RPMI8226 (cell line): ENCODE measurements at places on chromosomes 3 and 15.
A peak's percentile ranks its signal among the peaks of the same experiment; 100 is the strongest.

DNA sequence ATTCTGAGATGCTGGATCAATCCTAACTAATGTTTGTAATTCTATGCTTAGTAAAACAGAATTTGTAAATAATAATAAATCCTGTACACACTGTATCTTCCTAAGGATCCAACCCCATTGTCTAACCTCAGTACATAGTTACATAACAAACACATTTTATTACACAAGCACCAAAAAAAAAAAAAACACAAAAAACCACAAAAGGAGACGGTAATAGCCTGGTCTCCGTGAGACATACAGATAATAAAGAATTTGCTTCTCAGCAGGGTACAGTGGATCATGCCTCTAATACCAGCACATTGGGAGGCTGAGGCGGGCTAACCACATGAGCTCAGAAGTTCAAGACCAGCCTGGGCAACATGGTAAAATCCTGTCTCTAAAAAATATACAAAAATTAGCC, 558.7 kb downstream of the MAGI1 start:
- DNase-seq = no peak

DNA sequence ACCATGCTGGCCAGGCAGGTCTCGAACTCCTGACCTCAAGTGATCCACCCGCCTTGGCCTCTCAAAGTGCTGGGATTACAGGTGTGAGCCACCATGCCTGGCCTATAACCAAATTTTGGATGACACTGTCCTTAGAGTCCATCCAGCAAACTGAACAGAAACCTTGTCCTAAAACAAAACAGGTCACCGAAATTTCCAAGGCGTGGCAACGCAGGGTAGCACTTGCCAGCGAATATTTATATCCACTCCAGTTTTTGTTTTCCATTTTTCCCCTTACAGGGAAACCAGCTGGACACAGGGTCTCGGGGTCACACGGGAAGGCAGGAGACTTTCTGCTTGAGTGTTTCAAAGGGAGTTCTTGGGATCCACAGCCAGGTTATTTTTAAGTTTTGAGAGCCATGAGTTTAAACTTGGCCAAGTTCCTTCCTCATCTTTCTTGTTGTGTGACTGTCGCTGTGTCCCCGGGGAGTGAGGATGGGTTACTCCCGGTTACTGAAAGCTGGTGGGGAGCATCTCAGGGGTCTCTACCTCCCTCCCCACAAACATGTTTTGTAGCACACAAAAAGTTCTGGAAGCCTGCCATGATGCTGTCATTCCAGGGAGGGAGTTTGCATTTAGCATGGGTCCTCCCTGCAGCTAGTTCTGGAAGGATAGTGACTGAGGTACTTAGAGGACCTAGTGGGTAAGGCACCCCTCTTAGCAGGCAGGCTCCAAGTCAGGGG, 12.6 kb downstream of the LIMD1 start:
- no peak for DNase-seq

DNA sequence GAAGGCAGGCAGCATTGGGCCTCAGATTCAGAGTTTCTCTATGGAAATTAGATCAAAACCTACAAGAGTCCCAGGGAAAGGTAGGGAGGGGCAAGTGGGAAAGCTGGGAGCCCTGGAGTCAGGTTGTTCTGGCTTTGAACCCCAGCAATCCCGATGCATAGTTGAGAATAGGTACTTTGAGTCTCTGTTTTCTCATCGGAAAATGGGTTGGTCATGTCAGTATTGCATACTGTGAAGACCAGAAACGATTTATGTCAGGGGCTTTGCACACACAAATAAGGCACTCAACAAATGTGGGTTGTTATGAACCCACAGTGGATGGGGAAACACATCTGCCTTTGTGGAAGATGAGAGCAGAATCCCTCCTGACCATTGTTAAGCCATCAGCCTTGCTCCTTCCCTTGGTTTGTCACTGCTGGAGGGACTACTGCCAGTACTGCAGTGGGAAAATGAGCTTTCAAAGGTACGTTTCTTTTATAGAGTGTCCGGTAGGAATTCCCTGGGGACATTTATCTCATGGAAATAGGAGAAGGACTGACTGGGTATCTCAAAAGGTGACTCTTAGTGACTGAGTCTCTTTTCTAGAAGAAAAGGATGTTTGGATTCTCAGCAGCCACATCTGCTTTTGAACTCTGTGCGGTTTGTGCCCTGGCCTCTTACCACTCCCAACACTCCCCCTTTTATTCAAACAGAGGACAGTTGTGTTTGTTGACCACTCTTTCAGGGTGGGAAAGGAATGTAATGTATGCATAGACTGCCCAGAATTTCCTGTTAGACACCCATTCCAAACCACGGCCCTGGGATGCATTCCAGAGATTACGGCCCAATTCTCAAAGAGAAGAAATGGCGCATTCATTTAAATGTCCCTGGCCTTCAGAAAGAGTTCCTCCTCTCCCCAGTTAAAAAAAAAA, 54.6 kb upstream of the VILL start:
- DNase-seq = no peak

DNA sequence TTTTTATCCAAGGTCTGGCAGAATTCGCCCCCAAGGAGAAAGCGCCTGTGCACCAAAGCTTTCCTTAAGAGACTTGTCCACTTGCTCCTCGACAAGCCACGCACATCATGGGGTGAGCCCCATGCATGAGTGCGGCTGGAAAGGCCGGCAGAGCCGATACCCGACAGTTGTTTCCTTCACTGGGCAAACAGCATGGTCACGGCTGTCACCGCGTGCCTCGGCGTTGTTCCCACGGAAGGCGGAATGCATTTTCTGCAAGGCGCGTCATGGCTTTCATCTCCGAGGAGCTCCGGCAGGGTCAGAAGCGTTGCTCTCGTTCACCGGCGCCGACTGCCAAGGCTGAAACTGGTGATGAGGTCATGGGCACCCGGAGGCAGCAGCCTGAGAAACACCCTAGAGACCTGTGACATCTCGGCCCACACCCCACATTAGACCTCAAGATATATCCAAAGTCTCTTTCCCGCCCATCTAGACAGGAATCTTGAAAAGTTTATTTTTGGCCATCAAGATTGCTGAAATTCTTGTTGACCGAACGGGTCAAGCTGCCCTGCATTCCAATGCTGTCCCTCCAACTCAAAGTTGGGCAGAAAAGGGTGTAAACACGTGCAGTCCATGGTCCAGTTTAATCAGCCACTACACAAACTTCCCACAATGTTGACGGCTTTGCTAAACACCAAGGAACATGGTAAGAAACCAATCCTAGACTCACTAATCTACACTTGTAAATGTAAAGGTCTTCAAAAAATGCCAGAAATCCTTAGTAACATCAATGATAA, 604 bp upstream of the TJP1 start:
- DNase-seq = peak; percentile 15

DNA sequence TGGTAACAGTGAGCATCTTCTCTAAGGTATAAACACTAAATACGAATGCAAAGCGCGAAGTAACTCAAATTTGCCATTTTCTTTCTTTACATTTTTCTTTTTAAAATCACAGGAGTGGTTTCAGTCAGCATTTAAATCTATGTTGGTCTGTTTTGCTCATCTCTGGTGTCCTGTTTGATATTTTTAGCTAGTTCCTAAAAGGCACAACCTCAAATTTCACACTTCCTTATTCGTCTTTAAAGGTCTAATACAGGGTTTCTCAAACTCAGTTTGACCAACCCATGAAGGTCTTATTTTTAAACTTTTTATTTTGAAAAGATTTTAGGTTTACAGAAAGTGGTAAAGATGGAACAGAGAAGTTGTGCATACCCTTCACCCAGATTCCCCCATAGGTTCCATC, 201.1 kb downstream of the MAGI1 start:
- no peak for DNase-seq

- peak; percentile 46 for DNase-seq
Observed at GRCh38 chr3:111547631-111548030, 5.6 kb downstream of the CD96 start.

- no peak for DNase-seq
Observed at GRCh38 chr3:69938931-69939330, 60.6 kb upstream of the SAMMSON start.

DNA sequence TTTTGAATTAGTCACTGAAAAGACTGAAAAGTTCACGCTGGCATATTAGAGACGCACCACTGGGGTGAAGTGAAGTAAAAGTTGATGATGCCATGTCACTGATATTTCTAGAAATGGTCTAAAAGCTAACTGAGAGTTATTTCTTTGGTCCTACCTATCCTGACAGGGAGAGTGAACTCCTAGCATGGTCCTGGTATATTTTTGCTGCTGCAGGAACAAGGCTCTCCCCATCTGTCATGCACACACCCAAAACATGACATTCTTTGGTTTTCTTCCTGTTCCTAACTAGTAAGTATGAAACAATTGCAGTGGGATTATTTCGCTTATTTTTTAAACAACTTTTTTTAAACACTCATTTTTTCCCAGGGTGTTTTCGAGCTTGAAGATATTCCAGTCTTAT, 466.7 kb downstream of the ERC2 start:
- no peak for DNase-seq

DNA sequence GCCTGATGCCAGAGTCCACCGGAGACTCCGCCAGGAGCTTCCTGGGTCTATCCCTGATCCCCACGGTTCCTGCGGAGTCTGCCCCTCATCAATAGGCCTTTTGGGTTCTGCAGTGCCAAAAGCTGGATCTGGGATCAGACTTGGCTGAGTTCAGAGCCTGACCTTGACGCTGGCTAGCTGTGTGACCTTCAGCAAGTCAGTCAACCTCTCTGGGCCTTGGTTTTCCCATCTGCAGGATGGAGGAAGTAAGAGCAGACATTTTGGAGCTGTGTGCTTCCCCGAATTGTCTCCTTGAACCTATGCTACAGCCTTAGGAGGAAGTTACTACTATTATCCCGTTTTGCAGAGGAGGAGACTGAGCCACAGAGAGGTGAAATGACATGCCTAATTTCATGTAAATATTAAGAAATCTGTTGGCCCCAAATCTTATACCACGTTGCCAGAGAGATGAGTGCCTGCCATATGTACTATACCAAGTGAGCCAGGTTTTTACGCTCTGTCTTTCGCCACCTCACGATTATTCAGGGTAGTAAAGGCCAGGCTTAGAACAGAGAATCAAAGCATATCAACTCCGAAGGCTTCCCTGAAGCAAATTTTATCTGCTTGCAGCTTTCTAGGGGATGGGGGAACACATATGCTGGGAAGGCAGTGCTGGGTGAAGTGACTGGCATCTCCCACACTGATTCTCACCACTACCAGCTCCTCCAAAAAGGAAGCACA, 112.5 kb downstream of the SRGAP3 start:
- no peak for DNase-seq

DNA sequence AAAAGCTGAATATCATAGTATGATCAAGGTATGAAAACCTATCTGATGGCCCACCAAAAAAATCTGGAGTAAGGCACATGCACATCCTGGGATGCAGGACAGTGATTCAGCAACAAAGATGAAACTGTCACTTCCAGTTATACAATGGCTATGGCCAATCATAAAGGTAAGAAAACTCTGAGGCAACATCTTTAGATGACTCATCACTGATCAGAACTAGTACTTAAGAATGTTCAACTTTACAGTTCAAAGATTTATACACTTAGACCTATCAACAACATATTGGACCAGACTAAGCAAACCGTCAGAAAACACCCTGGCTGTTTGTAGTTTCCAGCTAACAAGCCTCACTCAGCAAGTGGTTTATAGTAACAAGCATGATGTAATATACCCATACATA, 21.3 kb upstream of the PLCH1 start:
- no peak for DNase-seq

DNA sequence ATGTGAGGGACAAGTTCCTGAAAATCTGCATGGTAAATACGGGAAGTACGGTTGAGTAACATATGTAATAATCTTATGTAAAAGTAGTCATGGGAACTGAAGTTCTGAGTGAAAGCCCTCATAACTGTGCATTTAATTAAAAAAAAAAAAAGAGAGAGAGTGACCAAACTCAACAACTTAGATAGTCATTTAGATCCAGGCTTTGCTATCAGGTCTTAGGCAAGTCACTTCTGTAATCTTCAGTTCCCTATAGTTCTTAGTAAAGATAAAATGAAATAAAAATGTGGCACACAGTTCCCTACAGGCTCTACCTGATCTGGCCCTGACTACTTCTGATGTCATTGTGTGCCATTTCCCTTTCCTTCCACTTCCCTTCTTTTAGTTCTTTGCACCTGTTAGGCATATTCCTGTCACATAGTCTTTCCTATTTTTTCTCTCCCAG, 15.0 kb downstream of the RNF111 start:
- no peak for DNase-seq

GRCh38 chr3:53775018-53775417, 71.2 kb downstream of the CHDH start:
- DNase-seq = no peak

DNA sequence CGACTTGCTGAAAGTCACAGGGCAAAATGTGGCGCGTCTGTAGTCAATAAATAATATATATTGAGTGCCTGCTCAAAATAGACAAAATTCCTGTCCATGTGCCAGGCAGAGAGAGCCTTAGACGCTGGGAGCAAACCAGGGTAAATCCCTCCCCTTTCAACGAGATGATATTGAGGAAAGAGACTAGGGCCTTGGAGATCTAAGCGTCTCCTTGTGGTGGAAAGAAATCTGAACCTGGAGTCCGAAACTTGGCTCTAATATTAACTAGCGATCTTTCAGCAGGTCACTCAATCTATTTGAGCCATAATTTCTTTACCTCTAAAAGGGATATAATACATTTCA, 348 bp upstream of the DPP8 start:
- DNase-seq = no peak

DNA sequence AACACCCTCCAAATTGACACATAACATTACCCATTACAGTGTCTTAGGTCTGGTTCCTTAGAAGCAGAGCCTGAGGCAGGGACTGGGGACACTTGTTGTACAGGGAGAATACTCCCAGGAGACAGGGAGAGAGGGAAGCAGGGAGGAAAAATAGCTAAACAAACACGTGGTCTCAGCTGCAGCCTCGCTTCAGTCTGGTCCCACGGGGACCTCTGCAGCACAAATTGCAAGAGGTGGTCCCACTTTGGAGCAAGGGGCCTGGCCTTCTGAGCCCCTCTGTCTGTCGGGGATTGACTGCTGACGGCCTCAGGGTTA, 25.0 kb upstream of the PLA2G4D start:
- DNase-seq = no peak

- DNase-seq = no peak
Observed at GRCh38 chr3:54427501-54427900, 305.1 kb downstream of the CACNA2D3 start.

- no peak for DNase-seq
Observed at GRCh38 chr15:39747326-39747725, 35.3 kb downstream of the FSIP1 start.

GRCh38 chr3:113038328-113038727, 47.5 kb downstream of the GTPBP8 start:
- no peak for DNase-seq
